ENCODE measurements at places on chromosomes 6 and 20.

- DNase-seq: no peak
These were observed 10.7 kb upstream of the FBXO9 start for GRCh38 chr6:53054532-53054931.

GRCh38 chr20:60934724-60935123 is 317.3 kb upstream of the CDH4 start:
- DNase-seq: no peak

DNA sequence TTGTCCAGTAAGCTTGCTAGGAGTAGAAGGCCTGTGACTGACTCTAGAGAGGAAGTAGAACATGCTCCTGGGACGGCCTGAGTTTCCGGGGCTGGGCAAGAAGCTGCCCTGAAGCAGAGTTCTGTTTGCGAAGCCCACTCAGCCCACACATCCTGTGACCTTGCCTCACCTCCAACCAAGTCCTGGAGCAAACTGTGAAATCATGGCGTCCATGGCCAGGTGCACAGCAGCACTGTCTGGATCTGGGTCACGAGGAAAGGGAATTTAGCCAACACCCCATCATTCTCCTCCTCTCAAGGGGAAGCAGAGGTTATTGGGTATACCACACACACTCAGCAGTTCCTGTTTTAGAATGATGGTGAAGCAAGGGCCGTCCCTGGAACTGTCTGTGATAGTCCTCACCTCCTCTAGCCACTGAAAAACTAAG is 87.5 kb downstream of the CRYBG1 start:
- peak; percentile 9 for DNase-seq

- no peak for DNase-seq
These were observed 24.4 kb downstream of the UST start for GRCh38 chr6:148771212-148771601.

- no peak for DNase-seq
These were observed 443.1 kb upstream of the FLRT3 start for GRCh38 chr20:14780508-14780907.

DNA sequence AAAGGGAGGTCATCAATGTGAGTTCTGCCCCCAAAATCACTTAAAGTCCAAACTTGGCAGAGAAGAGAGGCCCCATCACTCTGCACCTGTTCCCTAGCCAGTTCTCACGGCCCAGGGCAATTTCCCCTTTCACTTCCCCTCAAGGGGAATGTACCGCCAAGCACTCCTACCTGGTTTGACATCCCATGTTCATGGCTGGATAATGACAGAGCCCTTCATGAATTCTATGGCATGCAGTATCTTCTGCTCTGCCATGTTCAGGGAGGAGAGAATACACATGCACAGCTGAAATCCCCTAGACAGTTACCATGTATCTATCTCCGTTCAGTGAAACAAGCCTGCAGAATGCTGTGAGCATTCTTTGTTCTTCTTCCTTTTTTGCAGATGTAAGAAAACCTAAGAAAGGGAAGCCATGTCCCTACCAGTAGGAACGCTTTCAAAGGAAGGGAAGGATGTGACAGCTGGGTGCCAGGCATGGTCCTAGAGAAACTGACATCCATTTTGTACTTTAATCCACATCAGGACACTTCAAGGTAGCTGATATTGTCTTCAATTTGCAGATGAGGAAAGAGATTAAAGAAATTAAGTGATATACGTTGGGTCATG is 79.8 kb upstream of the ARID1B start:
- DNase-seq: no peak

- DNase-seq: no peak
These were observed 53.4 kb upstream of the RALGAPA2 start for GRCh38 chr20:20765696-20766365.

DNA sequence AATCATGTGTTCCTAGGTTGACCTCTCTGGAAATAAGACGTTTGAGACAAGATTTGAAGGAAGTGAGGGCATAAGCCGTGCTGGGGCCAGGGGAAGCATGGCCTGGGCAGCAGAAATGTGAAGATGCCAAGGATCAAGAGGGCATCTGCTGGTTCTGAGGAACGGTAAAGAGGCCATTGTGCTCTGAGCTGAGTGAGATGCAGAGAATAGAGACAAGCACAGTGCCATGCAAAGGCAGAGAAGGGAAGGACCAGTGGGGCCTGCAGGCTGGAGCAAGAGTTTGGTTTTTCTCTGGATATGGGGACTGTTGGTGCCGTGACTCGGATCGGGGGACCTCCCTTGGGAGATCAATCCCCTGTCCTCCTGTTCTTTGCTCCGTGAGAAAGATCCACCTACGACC is 50.8 kb downstream of the SMPDL3A start:
- DNase-seq: no peak

- no peak for DNase-seq
These were observed 66.5 kb downstream of the ILRUN start for GRCh38 chr6:34630040-34630439.

DNA sequence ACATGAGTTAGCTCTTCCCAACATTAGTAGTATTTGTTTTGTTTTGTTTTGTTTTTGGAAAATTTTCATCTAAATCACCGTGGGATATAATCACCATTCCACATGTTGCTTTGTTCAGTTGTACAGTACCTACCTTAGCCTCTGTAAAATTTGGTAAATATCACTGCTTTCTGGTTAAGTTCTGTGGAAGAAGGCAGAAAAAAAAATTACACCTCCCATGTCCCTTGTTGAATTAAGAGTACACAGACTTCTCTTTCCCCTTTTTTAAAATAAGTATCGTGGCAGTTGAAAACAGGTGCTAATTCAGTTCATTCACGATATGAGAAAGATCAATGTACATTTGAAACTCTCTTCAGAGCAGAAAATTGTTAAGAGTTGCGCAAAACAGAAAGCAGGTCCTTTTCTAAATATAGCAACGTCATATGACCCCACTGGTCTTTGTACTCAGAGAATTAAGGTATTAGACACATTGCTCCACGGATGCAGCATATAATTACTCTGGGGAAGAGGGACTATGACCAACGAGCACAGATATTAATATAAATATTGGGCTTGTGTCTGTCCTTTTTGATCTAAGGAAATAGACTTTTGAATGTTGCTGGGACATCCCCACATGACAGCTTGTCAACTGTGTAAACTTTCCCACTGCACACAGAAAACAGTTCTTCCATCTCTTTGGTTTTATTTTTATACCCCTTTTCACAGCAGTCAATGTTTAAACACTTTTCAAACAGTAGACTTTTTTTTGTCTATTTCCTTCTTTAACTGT is 58.6 kb upstream of the ZNF217 start:
- no peak for DNase-seq

- no peak for DNase-seq
These were observed 62.4 kb downstream of the AIG1 start for GRCh38 chr6:143123081-143123480.

DNA sequence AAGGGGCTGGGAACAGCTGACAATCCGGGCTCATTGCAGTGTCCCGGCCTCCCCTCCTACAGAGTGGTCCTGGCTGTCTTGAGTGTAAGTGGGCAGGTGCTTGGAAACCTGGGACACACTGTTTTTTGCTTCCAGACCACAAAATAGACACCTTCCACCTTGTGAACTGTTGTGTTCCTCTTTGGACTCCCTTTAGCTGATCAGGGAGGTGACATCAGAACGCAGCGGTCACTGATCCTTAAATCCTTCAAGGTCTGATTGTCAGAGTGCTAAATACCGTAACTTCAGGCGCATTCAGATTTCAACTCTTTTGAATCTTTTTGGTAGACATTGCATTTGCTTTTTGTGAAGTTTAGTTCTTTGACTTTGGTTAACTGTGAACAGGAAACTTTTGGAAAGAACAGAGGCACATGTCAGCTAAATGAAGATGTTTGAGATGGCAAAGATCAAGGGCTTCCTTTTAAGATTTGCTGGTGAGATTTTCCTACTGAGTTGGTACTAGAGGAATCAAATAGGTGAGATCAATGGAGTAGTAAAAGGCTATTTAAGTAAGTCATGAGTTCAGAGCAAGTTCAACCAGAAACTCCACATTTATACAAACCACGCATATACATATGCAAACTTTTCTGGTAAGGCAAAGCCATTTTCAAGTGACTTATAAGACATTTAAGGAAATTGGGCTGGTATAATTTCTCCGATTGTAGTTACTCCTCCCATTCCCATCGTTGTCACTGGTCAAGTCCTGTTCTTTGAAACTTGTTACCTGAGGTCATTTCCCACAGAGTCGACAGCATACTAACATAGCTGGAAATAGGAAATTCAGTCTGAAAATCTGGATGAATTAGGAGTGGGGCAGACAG is 6.3 kb downstream of the PPP1R3G start:
- DNase-seq: no peak

- DNase-seq: no peak
These were observed 14.8 kb downstream of the SRSF3 start for GRCh38 chr6:36608788-36609563.

- DNase-seq: no peak
These were observed 104.2 kb upstream of the THEMIS start for GRCh38 chr6:128005009-128005408.

Measured in stimulated activated CD4-positive, alpha-beta T cell treated with anti-CD3 and anti-CD28 coated beads, TNF-alpha, amount 100 ng/mL, for 4 hours (primary cell).